ENCODE measurements at places on chromosomes 1 and 21.

DNA sequence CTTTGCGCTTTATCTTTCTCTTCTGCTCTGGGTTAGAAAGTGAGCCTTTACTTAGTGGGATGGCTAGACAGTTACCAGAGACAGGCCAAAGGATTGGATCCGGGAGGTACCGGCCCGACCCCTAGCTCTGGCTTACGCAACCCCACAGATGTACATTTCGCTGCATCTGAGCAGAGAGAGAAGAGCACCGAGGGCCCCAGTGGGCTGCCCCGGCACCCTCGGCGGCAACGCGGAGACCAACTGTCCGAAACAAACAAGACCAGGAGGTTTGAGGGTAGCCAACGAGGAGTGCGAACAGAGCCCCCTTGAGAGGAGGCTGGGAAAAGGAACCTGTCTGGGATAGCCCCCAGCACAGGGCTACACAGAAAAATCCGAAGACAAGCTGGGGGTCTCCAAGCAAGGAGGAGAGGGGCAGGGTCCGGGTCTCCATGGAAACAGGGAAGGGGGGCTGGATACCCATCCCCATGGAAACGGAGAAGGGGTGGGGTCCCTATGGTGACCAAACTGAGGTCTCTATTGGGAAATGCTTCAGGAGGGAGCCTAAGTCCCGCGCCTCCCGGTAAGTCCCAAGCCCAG, 373 bp downstream of the MTF1 start:
- no peak for DNase-seq

DNA sequence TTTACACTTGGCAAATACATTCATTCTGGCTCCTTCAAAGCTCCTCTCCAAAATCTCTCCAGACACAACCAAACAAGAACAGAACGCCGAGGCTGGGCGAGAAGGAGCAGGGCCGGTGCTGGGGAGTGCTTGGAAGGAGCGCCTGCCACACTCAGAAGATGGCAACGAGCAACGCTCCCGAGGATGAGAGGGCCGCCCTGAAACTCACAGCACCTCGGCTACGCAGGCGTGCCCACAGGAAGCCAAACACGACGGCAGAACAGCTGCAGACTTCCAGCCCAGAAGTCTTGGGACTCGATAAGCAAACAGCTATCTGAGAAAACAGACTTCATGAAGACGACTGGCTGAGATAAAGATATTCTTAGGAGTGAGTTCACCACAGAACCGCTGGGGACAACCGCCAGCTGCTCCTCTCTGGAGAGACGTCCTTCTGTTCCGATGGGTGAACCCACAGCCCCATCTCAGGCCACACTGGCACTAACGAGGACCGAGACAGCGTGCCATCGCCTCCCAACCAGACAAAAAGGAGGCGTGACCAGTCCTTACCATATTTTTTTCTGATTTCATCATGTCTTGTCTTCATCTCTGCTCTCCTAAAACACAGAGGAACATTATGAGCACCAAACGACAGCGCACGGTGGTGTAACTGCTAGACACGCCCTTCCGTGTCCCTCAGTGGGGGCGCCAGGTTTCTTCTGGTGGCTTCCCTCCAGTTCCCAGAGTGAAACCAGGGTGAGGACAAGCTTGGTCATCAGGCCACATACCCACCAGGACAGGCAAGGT, 18.6 kb downstream of the PTTG1IP start:
- no peak for DNase-seq

- no peak for DNase-seq
Observed at GRCh38 chr1:21344098-21344749, 54.0 kb upstream of the ECE1 start.

DNA sequence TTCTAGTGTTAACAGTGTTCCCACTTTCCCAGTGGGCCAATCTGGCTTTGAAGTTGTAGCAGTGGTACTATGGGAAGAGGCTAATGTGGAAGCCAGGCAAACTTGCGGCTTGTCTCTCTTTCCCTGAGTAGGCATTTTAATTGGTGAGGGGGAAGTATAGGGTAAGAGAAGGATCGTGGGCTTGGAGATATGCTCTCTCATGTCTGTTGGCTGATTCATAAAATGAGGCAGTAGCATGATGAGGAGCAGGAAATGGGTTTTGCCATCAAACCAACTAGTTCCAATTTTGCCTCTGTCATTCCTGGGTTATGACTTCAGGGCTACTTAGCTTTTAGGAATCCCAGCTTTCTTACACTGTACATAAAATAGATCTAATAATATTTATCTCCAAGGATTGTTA, 12.1 kb downstream of the C8A start:
- DNase-seq = peak; percentile 93

DNA sequence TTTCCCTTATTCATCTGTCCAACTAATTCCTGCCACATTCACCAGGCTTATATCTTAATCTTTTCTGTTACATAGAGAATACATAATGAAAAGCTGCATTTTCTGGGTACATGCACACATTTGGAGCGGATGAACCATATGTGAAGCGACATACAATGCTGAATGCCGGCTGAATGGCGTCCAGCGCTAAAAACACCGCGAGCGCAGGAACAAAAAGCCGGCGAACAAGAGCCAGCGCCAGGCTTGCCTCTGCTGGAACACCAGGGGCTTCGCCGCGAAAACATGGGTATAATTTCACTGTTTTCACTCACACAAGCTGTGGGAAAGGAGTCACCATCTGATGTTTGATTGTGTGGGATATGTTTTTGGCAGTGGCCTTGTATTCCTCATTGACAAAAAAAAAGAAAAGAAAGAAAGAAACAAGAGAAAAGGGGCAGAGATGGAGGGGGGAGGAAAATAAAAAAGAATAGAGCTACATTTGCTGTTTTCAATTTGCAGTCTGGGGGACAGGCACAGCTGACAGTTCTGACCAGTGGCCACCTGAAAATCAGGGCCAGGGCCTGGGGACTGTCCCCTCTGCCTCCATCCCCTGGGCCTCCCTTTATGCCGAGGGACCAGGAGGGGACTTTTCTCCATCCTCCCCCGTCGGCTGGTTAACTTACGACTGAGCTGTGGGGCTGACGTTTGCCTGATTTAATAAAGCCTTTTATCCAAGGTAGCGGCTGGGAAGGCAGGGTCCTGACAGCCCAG, 70.2 kb upstream of the OLIG2 start:
- DNase-seq = no peak

GRCh38 chr1:156822680-156823079, 6.0 kb upstream of the SH2D2A start:
- no peak for DNase-seq

DNA sequence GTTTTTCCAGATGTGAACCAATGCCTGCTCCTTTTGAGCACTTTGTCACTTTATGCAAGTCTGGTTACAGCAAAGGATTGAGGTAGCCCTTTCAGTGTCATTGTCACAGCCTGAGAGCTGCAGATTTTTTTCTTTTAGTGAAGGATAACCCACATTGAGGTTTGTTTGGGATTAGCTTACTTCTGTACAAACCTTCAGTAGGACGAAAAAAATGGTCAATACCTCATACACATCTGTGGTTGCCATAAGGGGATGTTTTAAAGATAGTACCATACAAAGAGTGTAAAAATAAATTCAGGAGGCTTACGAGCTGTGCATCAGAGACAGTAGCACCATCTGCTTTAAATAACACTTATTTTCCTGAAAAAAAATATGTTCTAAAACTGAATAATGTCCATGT, 566.0 kb downstream of the AJAP1 start:
- DNase-seq = no peak

DNA sequence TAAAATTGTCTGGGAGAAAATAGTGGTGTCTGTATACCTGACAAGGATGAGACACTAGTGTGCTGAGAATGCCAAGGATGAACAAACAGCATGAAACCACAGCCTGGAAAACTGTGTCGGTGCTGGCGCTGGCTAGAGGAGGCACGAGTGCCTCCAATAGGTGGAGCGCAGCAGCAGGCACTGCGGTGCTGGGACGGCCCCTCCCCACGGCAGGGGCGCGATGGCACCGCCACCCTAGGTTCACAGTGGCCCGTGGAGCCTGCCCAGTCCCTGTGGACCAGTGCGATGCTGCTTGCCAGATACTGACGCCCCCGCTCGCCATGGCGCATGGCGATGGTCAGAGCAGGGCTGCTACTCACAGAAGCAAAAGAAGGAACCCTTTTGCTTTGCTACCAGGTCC, 6.8 kb downstream of the CFAP410 start:
- no peak for DNase-seq

DNA sequence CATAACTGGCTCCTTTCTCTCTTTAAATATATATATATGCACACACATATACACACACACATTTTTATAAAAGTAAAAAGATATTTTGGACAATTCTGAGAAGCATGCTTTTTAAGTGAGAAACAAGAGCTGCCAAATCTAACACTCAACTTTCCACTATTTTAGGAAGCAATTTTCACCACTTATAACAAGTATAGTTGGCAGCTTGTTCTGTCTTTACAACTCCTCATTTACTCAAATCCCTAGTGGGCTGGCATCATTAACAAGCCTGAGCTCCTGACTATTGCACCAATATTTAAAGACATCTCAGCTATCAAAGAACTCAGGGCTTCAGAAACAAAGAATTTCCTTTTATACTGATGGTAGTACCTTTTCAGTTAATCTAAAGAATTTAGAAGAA, 76.6 kb downstream of the RAB3GAP2 start:
- DNase-seq = no peak

GRCh38 chr1:208988811-208989222, 594.7 kb upstream of the CAMK1G start:
- peak; percentile 62 for DNase-seq

DNA sequence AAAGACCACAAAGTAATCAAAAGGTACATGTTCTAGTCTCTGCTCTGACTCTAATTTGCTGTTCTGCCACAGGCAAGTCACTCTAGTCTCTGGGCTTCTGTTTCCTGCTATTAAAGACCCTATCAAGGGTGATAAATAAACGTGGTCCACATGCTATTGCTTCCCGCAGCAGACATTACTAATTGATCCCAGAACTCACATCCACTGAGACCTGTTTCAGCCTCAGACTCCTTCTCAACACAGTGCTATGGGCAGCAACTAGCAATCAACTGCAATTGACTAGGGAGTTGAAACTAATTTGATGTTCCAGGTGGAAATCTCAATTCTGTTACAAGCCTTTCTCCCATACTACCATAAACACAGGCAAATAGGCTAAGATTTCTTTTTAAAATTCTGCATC, 150.5 kb downstream of the KAZN start:
- DNase-seq = no peak

DNA sequence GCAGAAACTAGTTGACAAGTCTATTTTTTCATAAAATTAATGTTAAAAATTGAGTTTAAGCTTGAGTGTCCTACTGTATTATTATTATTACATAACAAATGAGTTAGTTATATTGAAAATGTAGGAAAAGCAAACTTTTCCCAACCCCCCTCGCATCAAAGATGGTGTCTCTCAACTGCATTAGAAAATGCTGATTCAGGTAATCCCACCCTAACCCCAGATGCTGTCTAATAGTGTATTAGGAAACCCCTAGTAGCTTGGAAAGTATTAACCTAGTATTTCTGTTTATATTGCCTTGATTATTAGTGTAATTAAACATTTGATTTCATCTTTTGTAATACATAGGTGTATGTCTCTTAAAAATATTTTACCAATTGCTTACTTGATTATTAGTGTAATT, 1120.3 kb downstream of the MRPL39 start:
- DNase-seq = no peak

- DNase-seq = no peak
Observed at GRCh38 chr1:39412892-39413291, 78.5 kb upstream of the BMP8A start.

GRCh38 chr1:224217655-224218623, 34.9 kb downstream of the DEGS1 start:
- no peak for DNase-seq

DNA sequence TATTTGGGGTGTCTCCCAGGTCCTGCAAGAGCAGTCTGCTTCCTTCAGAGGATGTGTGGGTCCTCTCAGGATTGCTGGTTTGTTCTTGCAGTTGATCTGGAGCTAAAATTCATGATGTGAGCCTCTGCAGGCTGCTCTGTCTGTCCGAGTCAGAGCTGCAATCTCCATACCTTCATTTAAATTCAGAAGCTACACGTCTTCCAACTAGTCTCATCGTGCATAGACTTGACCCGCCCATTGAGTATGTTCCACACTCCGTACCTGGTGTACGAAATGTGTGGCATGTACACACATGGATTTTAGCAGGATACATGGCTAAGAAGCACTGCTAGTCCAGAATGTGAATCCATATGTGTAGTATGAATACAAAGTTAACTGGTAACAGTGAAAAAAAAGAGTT, 25.0 kb upstream of the RGS2 start:
- no peak for DNase-seq

DNA sequence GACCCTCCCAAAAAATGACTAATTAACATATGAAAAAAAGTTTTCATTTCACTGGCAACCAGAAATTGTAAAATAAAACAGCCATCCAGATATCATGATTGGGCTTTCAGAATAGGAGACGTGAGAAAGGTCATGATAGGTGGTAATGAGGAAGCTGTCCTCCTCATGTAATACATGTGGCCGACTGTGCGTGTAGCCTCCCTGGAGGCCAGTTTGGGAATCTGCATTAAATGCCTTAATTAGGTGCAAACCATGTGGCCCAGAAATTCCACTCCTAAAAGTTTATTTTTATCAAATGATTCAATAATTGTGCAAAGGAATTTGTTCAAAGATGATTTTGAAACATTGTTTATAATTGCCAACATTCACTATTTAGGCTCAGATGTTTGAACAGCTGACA, 127.6 kb upstream of the C1orf105 start:
- DNase-seq = no peak

Measured in fibroblast of skin of right quadriceps (primary cell).